ENCODE measurements at places on chromosomes 12 and 14.

GRCh38 chr12:108697905-108698304 lies 33.4 kb downstream of the CORO1C start:
- no peak for DNase-seq

DNA sequence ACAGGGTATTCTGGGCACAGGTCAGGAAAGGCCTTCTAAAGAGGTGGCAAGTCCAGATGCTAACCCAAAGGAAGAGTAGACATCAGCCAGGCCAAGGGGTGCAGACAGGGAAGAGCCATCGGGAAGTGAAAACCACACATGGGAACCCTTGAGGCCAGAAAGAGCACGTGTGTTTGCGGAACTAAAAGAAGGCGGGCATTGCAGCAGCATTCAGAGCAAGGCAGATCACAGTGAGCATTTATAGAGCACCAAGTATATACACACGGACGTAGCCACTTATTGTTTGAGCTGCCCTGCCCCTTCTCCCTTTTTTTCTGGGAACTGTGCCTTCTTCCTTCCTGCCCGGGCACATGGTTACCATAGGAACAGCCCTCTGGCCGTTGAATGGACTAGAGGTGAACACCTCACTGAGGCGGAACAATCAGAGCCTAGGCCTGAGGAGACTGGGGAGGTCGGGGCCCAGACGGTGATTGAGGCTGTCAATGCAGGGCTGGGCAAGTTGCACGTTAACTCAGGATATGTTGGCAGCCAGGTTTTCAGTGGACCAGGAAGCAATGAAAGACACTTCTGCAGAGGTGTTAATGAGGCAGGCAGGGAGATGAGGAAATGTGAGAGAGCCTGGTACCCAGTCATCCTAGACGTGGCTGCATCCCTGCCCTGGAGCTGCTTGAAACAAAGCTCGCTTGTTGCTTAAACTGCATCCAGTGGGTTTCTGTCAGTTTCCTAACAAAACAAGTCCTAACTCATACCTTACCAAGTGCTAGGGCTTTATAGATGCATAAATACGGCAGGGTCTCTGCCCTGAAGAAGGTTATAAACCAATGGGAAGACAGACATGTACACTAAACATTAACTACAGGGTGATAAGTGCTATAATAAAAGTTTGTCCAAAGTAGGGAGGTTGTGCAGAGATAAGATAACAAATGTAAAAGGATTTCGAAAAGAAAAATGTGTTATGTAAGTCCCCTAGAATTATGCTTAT lies 34.2 kb downstream of the MOAP1 start:
- no peak for DNase-seq

DNA sequence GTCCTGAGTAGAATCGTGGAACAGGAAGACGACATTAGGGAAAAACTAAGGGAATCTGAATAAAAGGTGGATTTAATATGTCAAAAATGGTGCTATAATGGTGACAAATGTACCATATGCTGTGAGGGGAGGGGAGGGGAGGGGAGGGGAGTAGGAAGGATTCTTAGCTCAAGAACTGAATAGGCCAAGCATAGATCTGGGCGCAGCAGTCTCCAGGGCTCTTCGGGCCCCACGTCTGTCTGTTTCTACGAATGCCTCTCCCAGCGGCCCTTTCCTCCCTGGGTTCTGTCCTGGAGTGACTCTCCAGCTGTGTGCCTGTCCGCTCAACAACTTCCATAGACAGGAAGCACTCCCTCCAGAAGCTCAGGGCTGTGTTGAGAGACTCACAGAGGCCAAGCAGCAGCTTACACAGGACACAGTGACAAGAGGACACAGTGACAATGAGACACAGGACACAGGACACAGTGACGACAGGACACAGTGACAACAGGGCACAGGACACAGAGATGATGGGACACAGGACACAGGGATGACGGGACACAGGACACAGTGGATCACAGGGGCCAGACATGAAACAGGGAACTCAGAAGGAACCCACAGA lies 42.4 kb upstream of the PPP2R5C start:
- DNase-seq: no peak

DNA sequence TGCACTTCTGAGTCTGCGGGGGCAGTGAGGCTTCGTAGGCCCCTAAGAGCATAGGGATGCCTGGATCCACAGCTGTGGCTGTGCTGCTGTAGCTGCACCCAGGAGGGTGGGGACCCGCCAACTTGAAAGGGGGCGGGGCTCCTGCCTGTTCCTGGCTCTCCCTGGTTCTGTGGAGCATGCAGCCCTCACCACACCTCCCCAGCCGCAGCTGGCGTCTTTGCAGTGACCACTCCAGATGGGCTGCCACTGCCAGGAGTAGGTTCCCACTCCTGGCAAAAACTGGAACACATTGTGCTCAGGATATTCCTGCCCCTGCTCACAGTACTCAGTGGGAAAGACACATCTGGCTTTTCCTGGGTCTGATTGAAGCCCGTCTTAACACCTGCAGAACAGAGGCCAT lies 35.8 kb downstream of the TIMELESS start:
- no peak for DNase-seq

DNA sequence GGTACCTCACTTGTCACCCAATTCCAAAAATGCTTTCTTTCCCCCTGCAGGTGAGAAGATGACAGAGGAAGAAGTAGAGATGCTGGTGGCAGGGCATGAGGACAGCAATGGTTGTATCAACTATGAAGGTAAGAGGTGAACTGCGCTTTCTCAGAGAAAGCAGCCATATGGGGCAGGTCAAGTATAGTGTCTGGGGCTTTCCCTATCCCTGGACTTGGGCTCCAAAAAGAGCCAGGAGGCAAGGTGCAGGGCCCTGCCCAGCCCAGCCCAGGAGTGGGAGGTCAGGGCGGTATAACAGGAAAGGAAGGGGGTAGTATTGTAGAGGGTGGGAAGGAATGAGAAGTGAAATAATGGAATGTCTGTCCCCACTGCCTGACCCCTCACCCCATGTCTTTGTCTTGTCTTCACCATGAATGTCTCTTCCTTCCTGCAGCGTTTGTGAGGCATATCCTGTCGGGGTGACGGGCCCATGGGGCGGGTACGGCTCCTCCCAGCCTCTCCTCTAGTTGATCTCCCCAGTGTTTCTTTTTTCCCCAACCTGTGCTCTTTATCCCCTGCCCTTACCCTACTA lies 2.1 kb downstream of the MYL6 start:
- peak; percentile 58 for DNase-seq
